Fibroblast of villous mesenchyme (primary cell): ENCODE measurements at places on chromosomes 1 and 21.

- DNase-seq, result peak; percentile 58
Observed at GRCh38 chr1:94156096-94156625, 35.2 kb upstream of the ABCA4 start.

DNA sequence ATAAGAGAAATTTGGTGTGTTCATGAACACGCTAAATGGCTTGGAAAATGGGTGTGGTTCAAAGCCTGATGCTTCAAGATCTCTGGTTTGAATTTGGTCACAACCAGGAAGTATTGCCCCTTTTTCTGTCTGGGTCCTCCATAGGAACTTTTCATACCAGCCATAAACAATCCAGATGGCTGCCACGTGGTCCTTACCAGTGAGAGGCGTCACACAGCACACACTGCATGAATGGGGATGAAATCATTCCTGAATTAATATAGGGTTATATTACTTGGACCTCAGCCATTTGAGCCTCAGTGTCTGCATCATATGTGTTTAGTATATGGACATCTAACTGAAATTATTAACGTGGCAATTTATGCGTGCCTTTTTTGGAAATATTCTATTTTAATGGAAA, 64.0 kb downstream of the PRRX1 start:
- DNase-seq, result no peak

- no peak for DNase-seq
Observed at GRCh38 chr1:59845091-59845490, 30.3 kb downstream of the HOOK1 start.

DNA sequence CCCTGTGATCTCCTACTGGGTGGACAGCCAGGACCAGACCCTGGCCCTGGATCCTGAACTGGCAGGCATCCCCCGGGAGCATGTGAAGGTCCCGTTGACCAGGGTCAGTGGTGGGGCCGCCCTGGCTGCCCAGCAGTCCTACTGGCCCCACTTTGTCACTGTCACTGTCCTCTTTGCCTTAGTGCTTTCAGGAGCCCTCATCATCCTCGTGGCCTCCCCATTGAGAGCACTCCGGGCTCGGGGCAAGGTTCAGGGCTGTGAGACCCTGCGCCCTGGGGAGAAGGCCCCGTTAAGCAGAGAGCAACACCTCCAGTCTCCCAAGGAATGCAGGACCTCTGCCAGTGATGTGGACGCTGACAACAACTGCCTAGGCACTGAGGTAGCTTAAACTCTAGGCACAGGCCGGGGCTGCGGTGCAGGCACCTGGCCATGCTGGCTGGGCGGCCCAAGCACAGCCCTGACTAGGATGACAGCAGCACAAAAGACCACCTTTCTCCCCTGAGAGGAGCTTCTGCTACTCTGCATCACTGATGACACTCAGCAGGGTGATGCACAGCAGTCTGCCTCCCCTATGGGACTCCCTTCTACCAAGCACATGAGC, 17.2 kb upstream of the SLC25A44 start:
- no peak for DNase-seq

GRCh38 chr21:30468900-30469714, 11.1 kb downstream of the KRTAP19-1 start:
- no peak for DNase-seq

GRCh38 chr1:223711173-223711572, 1.2 kb upstream of the CAPN2 start:
- DNase-seq, result no peak

DNA sequence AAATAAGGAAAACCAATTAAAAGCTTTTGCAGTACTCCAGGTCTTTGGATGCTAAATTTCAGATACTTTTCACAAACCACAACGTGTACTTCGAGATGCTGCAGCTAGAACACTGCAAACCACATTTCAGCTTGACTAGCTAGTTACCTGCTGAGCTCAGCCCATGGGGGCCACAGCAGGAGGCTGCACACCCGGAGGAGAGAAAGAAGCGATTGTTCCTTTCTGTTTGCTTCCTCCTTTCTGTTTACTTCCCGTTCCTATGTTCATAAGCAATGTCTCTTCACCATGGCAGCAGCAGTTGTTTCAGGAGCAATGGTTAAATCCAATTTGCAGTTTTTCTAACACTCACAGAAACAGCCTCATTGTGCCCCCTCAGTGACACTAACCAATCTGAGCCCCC, 225.6 kb upstream of the FGGY start:
- no peak for DNase-seq

GRCh38 chr1:166950156-166950555, 25.2 kb downstream of the ILDR2 start:
- no peak for DNase-seq

GRCh38 chr1:168608796-168609715, 32.7 kb downstream of the XCL1 start:
- peak; percentile 54 for DNase-seq

- DNase-seq, result no peak
Observed at GRCh38 chr1:193448682-193449461, 262.5 kb upstream of the B3GALT2 start.

DNA sequence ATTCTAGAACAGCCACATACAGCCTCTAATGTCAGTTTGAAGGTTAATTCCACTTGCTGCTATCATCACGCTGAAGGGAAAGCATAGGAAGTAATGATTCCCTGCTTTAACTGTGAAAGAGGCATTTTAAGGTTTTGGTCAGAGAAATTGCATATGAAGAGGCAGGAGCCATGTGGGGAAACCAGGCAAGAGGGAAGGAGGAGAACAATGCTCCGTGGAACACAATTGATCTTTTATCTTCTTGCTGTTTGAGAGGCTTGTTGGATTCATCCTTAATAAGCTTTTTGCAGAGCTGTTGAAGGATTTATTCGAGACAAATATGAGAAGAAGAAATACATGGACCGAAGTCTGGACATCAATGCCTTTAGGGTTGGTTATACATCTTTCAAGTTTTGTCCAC, 35.9 kb downstream of the SMAP2 start:
- no peak for DNase-seq

- no peak for DNase-seq
Observed at GRCh38 chr21:40540216-40540615, 306.7 kb downstream of the DSCAM start.

DNA sequence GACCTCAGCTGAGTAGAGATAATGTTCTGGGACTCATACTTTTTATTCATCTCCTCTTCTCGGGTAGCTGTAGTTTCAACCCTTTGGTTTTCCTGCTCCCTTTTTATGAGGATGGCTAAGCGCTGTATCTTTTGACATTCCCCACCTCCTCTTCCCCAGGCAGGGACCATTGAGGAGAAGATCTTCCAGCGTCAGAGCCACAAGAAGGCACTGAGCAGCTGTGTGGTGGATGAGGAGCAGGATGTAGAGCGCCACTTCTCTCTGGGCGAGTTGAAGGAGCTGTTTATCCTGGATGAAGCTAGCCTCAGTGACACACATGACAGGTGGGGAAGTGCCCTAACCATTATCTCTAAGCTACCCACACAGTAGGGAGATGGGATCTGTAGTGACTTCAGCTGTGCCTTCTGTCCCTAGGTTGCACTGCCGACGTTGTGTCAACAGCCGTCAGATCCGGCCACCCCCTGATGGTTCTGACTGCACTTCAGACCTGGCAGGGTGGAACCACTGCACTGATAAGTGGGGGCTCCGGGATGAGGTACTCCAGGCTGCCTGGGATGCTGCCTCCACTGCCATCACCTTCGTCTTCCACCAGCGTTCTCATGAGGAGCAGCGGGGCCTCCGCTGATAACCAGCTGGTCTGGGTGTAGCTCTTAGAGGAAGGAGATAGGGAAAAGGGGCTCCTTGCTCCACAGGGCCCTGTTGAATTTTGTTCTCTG, 25.6 kb downstream of the LRRC41 start:
- no peak for DNase-seq

DNA sequence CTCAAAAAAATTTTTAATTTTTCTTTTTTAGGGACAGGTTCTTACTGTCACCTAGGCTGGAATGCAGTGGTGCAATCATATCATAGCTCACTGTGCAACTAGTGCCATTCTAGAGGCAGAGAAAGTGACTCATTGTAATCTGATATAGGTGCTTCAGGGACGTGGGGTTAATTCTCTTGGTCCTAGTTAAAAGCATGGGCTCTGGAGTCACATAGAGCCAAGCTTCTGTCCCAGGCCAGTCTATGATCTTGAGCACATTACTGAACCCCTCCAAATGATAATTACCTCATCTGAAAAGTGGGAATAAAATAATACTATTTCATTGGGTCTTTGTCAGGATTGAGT, 1.1 kb upstream of the ADIPOR1 start:
- DNase-seq, result peak; percentile 29
